ENCODE measurements at places on chromosomes 12 and 14.

GRCh38 chr14:73591690-73592449 lies at the start of gene ACOT4:
ACOT4 (plus strand) TSS chr14:73591873; CDS start chr14:73591960, 87 bp downstream.
- DNase-seq: no peak

- no peak for DNase-seq
Observed at GRCh38 chr14:92984082-92984788, 61.3 kb downstream of the CHGA start.

DNA sequence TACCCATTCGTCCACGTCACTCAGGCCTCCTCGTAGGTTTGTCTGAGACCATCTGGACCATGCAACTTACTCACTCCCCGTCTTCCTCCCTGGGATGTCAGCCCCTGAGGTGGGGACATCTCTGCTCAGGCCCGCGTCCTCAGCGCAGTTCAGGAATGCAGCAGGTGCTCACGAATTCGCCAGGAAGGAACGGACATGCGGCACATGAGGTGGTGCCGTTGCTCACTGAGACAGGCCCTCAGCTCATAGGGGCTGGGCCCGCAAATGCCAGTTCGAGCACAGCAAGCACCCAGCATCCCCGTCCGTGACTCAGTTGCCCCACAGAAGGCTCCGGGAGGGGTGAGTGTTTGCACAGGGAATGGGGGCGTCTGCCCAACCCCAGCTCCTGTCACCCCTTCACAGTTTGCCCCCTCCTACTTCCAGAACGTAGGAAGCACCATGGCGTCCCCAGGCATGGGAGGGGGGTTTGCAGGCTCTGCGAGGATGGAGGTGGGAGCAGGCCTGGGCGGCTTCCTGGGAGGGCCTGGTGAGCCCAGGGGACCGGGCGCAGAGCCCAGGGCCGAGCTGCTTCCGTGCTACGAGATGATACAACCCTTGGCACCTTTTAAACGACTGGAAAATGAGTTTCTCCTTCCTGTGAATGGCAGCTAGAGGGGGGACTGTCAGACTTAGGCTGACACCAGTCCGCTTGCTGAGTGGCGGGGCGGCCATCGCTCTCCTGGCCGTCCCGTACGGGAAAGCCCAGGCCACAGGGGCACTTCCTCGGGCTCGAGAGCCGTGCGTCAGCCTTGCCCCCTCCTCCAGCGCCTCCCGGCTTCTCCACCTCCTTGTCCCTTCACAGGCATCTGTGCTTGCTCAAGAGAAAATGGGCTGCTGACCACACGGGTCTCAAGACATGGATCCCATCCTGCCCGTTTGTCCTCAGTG lies 6.9 kb downstream of the GALNT9 start:
- no peak for DNase-seq

DNA sequence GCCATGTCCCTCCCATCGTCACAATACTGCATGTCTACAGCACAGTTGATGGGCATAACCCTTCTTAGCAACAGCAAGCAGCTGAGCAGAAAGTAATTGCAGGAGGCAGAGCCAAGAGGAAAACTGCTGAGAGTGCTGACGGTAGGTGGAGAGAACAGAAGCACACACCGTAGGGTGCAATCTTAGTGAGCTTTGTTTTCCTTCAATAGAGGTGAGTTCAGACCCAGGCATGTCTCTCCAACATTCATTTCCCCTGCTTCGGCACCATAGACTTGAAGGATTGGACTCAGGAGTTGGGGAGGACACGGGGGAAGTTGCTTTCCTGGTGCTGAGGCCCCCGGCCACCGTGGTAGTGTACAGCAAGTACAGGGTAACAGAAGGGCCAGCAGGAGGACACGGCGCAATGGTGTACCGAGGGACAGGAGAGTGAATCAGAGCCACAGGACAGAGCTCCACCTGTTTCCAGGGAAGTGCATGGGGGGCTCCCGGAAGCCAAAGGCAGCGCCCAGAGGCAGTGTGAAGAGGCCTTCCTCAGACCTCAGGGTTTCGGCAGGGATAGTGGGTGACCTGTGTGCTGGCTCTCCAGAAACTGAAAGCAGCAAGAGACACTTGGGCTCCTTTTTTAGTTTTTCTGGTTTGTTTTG lies 36.3 kb upstream of the SINHCAF start:
- DNase-seq: no peak

- DNase-seq: no peak
Observed at GRCh38 chr12:15558915-15559528, 230.2 kb downstream of the EPS8 start.

DNA sequence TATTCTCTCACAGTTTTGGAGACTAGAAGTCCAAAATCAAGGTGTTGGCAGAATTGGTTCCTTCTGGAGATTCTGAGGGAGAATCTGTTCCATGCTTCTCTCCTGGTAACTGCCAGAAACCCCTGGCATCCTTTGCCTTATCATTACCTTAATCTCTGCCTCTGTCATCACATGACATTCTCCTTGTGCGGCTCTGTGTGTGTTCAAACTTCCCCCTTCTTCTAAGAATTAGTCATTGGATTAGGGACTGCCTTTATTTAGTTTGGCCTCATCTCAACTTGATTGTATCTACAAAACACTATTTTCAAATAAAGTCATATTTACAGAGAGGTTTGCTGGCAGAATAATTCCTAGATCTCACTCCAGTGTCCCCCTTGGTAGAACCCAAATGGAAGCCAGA lies 68.9 kb downstream of the ZNF641 start:
- DNase-seq: no peak

- DNase-seq: no peak
Observed at GRCh38 chr14:67517083-67517482, 16.0 kb upstream of the PLEKHH1 start.

DNA sequence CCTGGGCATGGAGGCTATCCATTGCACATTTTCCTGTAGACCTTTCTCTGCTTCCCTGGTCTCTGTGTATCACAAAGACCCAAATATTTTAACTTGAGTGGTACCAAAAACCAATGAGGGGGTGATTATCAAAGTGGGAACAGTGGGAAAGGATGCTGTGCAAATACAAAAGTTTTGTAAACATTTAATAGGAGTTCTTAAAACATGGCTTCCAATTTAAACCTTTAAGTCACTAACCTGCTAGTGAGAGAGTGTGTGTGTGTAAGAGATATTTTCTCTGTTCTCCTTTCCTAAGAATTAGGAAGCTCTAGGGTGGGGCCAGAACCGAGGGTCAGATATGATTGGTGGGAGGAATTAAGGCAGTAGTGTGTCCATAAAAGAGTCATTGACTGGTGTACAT lies 64.5 kb upstream of the ARHGAP5 start:
- no peak for DNase-seq

- no peak for DNase-seq
Observed at GRCh38 chr12:15787778-15788177, 1.4 kb downstream of the EPS8 start.

- DNase-seq: no peak
Observed at GRCh38 chr12:7137908-7138307, 7.7 kb downstream of the CLSTN3 start.

GRCh38 chr12:68759852-68760251 lies 13.9 kb downstream of the SLC35E3 start:
- DNase-seq: no peak

DNA sequence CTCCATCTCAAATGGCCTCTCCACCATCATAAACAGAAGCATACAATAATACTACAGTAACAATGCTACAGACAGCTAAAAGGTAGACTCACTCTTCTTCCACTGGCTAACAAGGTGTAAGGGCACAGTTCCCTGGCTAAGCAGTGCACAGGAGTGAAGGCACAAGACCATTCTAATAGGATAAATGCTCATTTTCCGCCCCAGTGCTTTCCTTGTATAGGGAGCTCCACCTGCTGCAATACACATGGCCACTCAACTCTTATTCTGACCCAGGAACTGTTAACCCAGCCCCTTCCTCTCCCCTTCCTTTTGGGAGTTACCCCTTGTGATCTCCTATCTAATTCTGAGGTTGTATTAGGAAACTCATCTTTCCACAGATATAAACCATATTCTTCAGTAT lies 124.6 kb downstream of the KCNK10 start:
- no peak for DNase-seq

- DNase-seq: no peak
Observed at GRCh38 chr14:103765526-103765925, 49.9 kb downstream of the ZFYVE21 start.

DNA sequence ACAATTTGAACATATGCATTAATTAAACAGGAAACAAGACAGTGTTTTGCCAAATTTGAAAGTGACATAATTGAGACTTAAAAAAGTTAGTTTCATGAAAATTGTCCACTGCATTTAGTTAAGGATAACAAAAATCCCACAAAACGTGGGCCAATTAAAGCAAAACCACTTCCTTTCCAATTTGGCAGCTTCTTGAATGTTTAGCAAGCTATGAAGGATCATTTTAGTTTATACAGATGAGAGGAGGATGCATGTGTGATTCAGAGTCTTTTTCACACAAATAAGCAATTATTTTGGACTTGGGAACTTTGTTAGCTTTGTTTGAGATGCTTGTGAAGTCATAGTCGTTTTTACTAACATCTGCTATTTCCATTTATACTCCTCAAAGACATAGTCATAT lies 109.6 kb downstream of the ATXN7L3B start:
- no peak for DNase-seq

DNA sequence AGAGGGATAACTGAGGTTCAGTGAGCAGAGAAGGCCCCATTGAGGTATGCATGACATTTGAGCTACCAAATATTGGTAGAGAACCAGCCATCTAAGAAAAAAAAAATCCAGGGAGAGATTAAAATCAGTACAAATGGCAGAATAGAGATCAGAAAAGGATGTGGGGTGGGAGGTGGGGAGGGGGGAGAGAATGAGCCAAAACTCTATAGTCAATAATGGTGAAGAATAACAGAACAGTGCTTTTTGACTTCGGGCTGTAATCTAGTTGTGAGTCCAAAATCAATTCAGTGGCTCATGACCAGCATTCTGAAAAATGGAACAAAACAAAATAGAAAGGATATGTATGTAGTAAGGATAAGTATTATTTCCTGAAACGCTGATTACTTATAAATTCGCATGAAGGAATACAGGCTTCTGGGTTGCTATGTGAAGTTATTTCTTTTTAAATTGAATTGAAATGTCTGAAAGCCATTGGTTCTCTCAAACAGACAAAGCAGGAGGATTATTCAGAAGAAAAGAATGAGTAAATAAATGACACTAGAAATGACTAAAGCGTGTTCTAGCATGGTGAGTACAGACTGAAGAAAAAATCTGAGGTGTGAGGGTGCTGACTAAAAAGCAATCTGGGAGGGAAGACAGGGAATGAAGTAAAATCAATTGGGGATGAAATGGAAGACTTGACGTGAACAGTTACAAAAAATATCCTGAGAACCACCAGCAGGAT lies 72.4 kb downstream of the ATP2B1 start:
- DNase-seq: no peak

DNA sequence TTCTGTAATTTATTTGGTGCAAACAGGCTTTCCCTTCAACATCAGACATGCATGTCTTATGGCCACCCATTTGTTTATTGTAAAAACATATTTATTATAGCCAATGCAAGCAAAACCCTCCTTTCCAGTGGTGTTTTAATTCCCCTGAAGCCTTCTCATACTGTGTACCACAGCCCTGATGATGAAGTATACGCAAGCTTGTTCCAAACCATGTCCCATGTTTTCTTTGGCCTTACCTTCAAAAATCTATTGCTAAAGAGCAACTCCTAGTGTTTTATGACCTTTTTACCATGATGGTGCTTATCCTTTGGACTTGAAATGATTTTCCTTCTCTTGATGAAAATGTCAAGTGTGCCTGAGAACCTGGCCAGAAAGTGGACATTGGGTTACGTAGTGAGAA lies 85.9 kb upstream of the CCDC91 start:
- DNase-seq: no peak

DNA sequence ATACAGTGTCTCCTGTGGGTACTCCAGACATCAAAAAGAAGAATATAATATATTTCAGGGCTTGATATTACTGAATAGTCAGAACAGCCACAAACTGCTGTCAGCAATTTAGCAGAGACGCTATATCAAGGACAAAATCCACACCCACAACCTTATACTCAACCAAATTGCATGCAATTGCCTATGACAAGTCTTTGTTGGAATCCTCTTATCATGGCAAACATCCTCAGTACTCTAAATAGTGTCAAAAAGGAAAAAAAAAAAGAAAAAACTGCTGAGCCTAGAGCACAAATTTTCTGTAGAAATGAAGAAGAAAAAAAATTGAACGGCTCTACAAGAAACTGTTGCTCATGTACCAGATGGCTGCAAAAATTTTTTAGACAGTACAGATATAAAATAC lies 485.7 kb downstream of the TMTC2 start:
- DNase-seq: no peak

- DNase-seq: no peak
Observed at GRCh38 chr14:45284802-45285201, 31.8 kb upstream of the MIS18BP1 start.
